B cell (primary cell): ENCODE measurements at places on chromosomes 3 and 15.

DNA sequence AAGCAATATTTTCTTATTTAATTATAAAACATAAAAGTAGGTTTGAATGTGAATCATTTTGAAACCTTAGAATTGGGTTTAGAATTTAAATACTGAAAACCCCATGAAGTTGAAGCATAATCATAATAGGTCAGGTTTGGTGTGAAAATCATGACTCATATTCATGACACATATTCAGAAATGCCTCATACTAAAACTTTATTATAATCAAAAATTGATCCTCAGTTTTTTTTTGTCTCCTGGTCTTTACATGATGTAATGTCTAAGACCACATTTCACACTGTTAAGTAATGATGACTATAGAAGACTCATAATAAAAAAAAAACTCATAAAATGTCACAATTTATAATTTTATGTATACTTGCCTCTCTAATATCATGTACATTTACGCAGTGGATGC, 190.4 kb downstream of the FOXP1 start:
- no peak for DNase-seq

DNA sequence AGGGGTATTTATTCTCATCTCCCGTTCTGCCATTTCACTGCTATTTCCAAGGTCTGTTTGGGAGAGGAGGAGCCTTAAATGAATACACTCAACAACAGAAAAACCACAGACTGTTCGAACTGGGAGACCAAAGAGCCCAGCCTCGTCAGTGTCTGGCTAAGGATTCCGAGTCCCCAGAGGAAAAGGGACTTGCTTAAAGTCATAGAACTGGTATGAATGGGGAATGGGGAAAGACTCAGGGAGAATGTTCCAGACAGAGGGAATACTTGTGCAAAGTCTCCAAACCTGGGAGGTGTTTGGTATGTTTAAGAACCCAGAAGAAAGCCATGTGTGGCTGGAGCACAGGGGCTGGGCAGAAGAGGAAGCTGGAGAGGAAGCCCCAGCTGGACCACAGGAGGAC, 46.9 kb downstream of the FAM43A start:
- no peak for DNase-seq

- DNase-seq: no peak
Measured at GRCh38 chr3:140011086-140011485, 76.1 kb downstream of the CLSTN2 start.

GRCh38 chr3:197580253-197580691, 24.5 kb upstream of the BDH1 start:
- no peak for DNase-seq

DNA sequence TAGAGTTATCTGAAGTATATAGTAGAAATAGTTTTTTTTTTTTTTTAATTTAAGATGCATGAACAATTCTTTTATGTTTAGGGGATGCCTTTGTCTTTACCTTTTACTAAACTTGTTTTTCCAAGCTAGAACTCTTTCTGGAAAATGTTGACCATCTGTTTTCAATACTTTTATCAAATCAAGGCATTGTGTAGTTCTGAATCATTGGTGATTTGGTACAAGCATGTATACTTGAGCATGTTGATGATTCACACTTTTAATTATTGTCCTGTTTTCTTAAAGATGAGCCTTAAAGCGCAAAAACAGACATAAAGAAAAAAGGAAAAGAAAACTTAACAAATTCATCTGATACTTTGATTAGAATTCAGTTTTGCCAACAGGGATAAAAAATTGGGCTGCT, 28.3 kb downstream of the PDCD6IP start:
- no peak for DNase-seq

DNA sequence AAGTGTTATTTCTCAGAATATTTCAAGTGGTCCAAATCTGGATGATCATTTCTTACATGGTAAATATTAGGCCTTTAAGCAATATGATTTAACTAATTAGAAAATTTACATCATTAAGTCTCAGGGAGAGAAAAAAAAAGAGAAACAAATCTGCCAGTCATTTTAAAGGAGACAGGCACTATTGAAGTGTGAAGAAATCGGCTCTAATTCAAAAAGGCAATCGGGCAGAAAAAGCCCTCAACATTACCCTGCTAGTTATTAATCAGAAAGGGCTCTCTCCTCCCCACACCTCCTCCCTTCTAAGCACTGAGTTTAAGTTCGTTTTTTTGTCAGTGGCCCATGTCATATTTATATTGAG, 215.9 kb downstream of the MEIS2 start:
- no peak for DNase-seq

GRCh38 chr3:127291611-127292010, 3.8 kb upstream of the PRR20G start:
- DNase-seq: no peak

GRCh38 chr15:27094235-27094634, 123.3 kb downstream of the GABRG3 start:
- DNase-seq: no peak

DNA sequence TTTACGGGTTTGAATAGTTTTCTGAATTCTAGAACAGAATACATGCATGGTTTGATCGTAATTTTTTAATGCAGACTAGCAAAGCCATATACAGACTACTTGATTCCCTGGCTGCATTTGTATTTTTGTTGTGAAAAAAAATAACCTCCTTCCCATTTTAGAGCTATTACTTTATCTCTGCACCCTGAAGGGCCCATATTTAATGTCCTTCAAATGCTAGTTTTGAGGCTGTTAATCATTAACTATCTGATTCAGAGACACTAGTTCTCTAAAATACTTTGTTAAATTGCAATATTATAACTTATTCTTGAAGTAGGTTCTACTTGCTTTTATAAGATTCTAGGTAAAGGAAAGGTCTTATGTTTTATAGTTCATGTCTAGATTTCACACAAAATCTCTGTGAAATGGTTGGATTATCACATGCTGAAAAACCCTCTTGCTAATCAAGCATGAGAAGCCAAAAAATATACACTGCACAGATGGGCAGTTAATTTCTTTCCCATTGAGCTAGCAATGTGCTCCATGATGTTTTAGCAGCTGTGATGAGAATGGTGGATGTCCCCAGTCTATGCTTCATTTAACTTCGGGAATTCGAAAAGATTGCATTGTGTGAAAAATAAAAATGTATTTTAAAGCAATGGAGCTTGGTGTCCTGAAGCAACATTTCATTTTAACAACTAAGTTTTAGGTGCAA, 634.0 kb upstream of the BCHE start:
- no peak for DNase-seq

DNA sequence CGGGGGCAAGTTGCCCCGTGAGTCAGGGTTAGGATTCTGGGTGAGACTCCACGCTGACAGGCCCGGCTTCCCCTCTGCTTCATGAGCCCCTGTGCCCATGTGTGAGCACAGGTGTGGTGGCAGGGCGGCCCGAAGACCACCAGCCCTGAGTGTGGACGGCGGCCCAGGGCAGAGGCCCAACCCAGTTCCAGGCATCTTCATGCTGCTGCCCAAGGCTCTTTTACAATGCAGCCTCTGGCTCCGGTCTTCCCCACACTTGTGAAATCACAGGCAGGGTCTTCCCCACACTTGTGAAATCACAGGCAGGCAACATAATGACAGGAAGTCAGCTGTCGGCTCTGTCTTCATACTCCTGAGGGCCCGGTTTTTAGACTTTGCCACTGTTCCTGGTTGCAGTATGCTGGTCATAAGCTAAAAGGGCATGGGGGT, 78.8 kb downstream of the AAGAB start:
- DNase-seq: no peak

GRCh38 chr3:16790432-16791400, 94.0 kb upstream of the PLCL2 start:
- DNase-seq: no peak

DNA sequence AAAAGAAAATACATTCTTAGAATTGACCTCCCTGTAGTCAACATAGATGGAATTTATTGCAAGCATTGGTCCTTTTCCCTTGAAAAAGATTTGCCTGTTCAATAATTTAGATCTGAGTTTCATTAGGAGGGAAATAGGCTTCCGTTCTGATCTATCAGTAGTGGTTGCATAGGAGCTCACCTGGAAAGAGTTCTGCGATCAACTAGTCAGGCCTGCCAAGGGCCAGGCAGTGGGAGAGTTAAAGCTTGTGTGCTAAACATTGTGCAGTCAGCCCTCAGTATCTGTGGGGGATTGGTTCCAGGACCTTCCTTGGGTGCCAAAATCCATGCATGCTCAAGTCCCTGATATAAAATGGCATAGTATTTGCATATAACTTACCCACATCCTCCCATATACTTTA, 29.6 kb upstream of the IDH2 start:
- no peak for DNase-seq

GRCh38 chr15:59885832-59886231, 118.3 kb upstream of the FOXB1 start:
- DNase-seq: no peak

GRCh38 chr3:52891164-52891563, 6.2 kb downstream of the STIMATE start:
- DNase-seq: no peak

DNA sequence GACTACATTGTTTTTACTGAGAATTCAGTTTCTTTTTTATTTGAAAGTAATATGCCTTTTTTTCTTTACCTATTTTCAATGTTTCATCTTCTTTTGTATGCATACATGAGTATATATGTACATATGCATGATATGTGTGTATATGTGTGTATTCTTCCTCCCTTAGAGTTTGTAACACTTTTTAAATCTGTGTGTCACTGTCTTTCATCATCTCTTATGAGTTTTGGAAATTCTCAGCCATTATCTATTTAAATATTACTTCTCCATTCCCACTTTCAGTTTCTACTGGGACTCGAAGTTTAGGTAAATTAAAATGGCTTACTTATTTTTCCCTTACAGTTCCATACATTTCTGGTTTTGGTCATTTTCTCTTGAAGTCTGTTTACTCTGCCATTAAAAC, 754.1 kb downstream of the GRM7 start:
- no peak for DNase-seq

GRCh38 chr15:25668901-25669300, 194.2 kb downstream of the ATP10A start:
- DNase-seq: no peak

DNA sequence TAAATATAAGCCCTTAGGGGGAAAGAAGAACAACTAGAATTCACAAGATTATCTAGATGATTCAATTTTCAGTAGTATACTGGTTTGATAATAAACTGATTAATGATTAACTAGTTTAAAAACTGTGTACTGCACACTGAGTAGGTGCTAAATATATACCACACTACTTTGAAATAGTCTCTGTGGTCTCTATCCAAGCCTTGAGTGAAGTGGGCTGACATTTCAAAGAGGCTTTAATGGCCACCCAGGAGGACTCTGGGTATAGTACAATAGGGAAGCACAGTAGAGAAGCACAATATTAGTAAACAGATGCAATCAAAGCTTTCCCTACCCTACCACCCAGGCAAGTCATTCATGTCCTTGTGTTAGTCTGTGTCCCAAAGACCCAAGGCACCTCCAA, 46.7 kb downstream of the FILIP1L start:
- no peak for DNase-seq

DNA sequence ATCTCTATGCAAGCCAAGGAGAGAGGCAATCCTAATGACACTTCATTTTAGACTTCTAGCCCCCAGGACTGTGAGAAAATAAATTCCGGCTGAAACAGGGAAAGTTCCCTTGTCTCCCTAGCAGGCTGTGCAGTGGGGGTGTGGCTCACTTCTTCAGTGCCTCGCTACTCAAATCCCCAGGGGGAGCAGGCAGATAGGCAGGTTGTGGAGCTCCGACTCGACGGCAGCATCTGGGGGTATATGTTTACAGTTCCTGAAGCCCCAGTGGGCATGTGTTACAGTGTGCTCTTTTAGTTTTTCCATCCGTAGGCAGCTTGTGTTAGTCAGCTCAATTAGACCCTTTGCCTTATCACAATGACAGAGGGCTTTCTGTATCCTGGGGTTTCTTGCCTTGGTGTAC, 836.5 kb downstream of the PDCD6IP start:
- no peak for DNase-seq

- no peak for DNase-seq
Measured at GRCh38 chr3:55362210-55362960, 124.7 kb downstream of the WNT5A start.
